Activated CD4-positive, alpha-beta T cell treated with anti-CD3 and anti-CD28 coated beads for 4 hours (primary cell): ENCODE measurements at places on chromosomes 2 and 18.

GRCh38 chr2:15675456-15676195 is 84.0 kb downstream of the DDX1 start:
- no peak for DNase-seq

DNA sequence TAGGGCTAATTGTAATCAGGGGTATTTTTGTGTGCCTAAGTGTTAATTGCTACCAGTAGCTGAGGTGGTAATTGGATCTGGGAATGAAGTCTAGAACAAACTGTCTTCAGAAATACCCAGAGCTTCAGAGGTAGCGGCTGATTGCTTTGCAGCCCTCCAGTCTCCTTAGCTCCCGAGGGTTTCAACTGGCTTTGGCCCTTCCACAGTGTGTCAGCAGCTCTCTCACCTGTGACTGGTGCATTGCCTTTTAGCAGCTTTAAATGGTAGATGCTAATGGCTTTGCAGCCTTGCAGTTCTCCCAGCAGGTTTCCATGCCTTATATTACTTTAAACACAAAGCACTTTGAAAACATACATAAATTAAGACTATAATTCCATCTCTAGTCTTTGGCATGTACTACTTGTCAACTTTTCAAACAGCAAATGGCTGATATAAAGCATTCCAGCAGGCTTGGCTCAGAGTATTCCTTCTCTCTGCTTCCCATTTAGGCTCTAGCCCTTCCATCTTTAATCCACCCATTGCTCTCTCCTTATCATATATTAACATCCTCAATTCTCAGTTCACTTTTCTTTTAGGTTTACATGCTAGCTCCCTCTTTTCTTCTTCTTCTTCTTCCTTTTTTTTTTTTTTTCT is 156.4 kb upstream of the GALNT13 start:
- DNase-seq: no peak

DNA sequence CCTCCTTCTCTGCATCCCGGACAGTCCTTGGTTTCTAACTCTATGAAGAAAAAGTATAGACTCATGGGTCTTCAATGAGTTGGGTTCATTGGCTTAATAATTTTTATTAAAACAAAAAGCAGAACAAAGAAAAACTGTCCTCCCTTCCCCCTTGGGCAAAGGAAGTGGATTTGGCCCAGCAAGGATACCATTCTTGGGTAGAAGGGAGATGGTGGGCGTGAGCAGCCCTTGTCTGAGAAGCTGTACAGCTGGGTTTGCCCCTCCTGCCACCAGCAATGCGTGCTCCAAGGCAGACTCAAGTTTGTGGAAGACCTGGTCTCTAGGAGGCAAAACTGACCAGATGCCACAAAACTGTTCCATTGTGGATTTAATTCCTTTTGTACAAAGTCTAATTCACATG is 12.7 kb downstream of the PCARE start:
- DNase-seq: no peak

DNA sequence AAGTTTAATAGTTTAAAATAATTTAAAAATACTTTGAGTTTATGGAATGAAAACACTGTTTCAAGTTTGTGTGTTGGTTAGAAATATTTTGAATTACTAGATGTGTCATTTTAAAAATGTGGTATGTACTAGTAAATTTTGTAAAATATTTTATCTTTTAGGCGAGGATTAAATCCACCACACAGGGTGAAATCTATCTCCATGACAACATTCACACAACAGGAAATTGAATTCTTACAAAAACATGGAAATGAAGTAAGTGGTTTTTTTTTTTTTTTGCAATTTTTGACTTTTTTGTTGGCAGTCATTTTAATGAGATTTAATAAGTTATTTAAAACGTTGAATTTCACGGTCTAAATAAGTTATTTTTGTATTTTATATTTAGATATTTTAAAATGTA is 19.4 kb downstream of the AGFG1 start:
- no peak for DNase-seq

GRCh38 chr2:38792751-38793150 is 14.7 kb downstream of the GEMIN6 start:
- DNase-seq: no peak

GRCh38 chr2:218607436-218608115 is at the start of gene PLCD4:
Gene PLCD4, plus strand, starts transcription at chr2:218607899. Its CDS starts 7,841 bp downstream, at chr2:218615740.
- no peak for DNase-seq

DNA sequence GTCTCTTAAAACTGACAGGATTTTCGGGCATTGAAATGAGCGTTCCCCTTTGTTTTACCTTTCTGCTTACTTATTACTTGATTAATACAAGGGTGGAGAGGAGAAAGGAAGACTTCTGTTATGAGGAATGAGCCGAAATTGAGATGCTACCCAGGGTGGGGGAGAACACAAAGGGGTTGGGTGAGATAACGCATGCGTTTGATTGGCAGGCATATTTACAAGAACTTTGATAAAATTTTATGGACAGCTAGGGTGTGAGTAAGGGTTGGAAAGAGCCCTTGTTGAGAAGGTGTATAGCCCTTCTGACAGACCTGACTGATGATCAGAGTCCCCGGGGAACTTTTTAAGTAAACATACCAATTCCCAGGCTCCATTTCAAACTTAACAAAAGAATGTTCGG is 1.8 kb downstream of the RNF138 start:
- DNase-seq: no peak

GRCh38 chr2:16224298-16225045 is 284.1 kb downstream of the MYCN start:
- no peak for DNase-seq

GRCh38 chr2:217366266-217366895 is 506.5 kb upstream of the TNP1 start:
- no peak for DNase-seq

DNA sequence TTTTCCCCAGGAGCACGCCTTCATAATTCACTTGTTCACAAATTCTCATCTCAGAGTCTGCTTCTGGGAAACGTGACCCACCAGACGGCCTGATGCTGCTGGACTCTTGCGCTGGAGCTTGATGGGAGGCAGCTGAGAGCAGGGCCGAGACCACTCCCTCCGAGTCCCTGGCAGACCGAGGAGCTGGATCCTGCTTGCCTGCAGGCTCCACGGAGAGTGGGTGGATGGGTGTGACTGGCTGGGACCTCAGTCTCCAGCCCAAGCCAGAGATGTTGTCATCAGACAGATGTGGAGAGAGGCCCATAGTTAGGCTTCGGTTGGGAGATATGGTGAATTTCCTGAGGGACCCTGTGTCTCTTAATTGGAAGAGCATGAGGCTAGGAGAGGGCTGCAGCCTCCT is 76.4 kb downstream of the TSN start:
- no peak for DNase-seq

GRCh38 chr18:33751613-33752221 is 173.7 kb downstream of the ASXL3 start:
- no peak for DNase-seq

DNA sequence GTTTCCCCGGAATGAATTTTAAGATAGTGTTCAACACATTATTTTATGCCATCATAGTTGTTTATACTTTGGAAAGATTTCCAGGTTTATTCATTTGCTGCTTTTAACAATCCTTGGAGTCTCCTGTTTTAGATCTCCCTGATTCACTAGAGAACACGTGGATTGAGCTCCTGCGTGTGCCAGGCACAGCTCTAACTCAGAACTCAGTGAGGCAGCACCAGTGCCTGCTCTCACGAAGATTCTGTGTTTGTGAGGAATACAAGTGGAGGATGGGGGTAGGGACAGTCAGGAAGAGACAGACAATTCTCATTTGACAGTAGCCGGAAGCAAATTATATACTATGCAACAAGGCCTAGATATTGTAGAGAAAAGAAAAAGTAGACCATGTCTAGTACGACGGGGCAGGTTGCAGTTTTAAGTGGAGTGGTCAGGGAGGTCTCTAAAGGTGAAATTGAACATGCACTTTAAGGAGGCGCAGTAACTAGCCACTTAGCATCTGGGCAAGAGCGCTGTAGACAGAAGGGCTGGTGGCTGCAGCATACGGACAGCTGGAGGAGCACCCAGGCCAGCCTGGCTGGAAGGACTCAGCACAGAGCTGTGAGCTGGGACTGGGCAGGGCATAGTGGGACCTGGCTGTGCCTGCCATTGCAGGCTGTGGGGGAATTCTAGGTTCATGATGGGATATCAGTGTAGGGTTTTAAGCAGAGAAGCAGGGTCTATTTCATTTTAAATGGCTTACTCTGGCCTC is 24.3 kb downstream of the RNF144A start:
- no peak for DNase-seq

- DNase-seq: no peak
Observed at GRCh38 chr2:19098467-19099160, 259.8 kb downstream of the OSR1 start.

DNA sequence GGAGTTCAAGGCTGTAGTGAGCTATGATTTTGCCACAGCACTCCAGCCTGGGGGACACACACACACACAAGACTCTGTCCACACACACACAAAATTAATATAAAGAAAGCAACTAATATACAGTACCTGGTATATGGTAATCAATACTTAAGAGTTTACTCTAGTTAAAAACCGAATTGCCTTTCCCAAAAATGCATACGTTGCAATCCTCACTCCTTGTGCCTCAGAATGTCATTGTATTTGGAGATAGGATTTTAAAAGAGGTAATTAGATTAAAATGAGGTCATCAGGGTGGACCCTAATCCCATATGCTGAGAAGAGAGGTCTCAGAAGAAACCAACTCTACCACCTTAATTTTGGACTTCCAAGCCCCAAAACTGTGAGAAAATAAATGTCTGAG is 35.7 kb downstream of the TMEM237 start:
- no peak for DNase-seq

GRCh38 chr2:119820275-119820674 is 60.6 kb downstream of the PTPN4 start:
- no peak for DNase-seq

DNA sequence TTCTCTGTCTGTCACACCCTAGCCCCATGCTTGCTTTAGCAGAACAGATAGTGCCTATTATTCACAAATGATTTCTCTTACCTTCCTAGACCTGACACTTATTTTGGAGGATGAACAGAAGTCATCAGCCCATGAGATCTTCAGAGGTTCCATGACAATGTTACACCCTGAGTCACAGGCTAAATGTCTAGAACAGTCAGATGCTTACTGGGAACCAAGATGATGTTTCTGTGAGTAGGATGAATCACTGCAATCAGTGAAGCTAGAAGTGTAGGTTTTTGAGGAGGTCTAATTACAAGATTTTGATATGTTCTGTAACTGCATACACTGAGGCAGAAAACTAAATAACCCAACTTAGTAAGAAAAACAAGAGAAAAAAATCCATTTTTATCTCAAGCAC is 123.0 kb upstream of the THUMPD2 start:
- DNase-seq: no peak

GRCh38 chr2:200077210-200077650 is 121.8 kb downstream of the MAIP1 start:
- no peak for DNase-seq

GRCh38 chr2:109143214-109144187 is 14.5 kb downstream of the SH3RF3 start:
- DNase-seq: peak; percentile 56
